CD4-positive, alpha-beta T cell treated with Interleukin-21 for 1 hour (primary cell): ENCODE measurements at places on chromosomes 4 and X.

GRCh38 chr4:1746265-1746691 is 25.0 kb downstream of the TACC3 start:
- peak; percentile 78 for DNase-seq

GRCh38 chr4:2059726-2060602 is 837 bp downstream of the NAT8L start:
- no peak for DNase-seq

DNA sequence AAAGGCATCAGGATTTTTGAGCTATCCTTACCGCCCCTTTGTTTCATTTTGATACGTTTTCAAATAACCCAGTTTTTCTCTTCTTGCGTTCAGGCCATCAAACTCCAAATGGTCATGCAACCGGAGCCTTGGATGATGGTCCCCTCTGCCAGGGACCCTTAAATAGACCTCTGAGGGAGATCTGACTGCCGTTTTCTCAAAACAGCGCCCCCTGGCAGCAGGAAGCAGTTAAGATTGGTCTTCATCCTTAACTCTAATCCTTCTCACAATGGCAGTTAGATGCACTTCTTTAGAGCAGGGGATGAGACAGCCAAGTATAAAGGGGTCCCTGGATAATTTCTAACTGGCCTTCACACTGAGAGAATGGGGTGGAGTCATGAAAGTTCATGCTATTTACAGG is 525.0 kb upstream of the SPANXN1 start:
- DNase-seq = no peak

GRCh38 chrX:155179346-155179997 is 36.8 kb upstream of the VBP1 start:
- DNase-seq = no peak

DNA sequence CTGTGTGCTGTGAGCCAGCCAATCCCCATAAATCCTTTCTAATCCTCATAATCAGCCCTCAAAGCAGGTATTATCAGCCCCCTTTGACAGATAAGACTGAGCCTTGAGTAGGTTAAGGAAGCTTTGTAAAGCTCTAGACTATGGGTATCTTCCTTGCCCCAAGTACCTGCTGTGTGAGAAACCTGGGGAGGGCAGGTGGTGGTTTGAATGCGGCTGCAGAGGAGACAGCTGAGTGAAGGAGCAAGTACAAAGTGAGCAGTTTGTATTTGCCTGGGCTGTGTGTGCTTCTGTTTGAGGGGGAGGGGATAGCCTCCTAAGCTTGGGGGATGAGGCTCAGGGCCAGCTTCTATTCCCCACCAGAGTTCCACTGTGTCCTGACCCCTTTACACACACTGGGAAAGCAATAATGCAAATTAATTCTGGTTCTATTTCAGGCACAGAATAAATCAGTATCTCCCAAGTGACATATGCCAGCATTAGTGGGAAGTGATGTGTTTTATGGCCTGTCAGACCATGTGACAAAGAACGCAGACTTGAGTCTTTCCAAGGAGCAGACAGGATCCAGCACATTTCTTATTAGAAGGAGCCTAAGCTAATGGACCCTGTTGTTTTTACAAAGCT is 63.5 kb downstream of the EVC start:
- no peak for DNase-seq

- DNase-seq = no peak
Measured at GRCh38 chr4:43855283-43855682, 593.3 kb downstream of the KCTD8 start.

DNA sequence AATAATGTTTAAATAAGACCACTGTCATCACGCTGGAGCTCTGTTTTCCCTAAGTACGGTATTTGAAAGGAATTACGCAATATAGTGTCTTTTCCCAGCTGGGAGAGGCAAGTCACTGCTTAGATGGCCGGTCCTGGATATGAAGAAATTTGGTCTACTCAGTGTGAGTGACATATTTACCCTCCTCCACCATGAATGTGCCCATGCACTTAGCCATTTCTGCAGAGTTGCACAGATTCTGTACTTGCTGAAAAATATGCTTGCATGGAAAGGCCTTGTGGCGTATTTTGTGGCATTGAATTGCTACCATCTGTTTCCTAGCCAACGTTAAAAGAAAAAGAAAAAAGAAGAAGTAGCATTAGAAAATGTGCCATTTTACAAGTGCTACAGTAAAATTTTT is 73.1 kb downstream of the ADGRL3 start:
- no peak for DNase-seq

DNA sequence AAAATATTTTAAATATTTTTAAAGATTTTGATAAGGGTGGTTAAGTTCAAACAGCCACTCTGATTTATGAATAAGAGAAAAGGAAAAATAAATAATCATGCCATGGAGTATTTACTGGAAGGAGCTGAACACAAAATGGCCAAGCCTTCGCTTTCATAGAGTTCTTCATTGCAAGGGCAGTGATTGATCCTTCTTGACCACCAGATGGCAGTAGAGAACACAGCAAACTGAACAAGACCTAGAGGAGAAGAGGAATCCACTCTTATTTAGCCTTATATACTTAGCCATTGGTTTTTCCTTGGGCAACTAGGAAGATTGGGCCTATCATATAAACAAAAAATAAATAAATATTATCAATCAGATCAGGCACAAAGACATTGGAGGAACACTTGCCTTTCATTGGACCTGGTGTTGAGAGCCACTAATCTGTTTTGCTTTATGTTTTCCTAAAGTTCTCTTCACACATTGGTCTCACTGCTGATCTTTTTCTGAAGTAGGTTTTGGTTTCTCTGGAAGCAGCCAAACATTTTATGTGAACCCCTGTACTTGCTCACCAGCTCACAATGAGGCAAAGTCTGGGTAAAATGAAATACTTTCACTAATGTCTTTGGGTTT is 58.1 kb upstream of the PARM1 start:
- DNase-seq = peak; percentile 56

GRCh38 chr4:77172336-77172735 is 15.3 kb downstream of the CCNG2 start:
- no peak for DNase-seq

GRCh38 chr4:26124753-26125321 is 196.0 kb upstream of the RBPJ start:
- no peak for DNase-seq

DNA sequence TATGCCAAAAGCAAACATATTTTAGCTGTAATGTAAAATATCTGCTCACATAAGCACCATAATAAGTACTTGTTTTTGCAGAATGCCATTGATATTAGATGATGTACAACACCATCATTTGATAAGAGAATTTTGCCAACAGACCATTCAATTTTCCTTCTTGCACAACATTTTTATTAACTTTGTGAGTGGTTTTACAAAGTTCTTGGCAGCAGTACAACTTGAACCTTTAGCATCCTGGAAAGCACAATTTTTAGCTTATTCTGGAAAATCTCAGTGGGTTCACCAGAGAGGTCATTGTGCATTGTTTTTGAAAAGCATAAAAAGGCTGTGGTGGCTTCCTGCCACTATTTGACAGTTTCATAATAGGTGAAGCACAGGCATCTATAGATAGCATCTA is 26.4 kb upstream of the REPS2 start:
- no peak for DNase-seq

GRCh38 chrX:12405306-12405705 is 267.0 kb downstream of the FRMPD4 start:
- no peak for DNase-seq

DNA sequence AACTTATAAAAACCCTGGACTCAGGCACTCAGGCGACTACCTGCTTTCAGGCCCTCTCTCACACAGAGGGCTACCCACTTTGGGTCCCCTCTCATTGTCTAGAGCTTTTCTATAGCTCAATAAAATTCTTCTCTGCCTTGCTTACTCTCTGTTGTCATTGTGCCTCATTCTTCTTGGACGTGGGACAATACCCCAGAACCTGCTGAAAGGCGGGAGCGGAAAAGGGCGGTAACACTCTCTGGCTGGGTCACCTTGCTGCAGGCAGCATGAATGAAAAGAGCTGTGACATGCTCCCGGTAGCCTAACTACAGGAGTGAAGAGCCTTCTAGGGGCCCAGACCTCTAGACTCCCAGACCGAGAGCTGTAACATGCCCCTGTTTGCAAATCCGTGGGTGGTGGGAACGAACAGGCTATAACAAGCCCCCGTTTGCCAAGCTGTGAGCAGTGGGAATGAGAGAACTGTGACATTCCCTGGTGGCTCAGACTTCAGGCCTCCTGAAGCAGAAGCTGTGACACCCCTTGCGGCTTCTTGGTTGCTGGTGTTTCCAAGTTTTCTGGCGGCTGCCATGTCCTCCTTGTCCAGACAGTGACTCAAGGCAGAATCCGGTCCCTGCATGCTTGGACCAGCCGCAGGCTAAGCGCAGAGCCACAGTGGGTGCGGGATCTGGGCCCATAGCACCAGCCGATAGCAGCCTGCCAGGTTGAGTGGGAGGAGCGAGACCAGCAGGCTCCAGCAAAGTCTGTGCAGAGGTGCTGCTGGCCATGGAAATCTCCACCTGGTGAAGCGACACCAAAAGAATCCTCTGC is 684.6 kb downstream of the ARAP2 start:
- DNase-seq = no peak

DNA sequence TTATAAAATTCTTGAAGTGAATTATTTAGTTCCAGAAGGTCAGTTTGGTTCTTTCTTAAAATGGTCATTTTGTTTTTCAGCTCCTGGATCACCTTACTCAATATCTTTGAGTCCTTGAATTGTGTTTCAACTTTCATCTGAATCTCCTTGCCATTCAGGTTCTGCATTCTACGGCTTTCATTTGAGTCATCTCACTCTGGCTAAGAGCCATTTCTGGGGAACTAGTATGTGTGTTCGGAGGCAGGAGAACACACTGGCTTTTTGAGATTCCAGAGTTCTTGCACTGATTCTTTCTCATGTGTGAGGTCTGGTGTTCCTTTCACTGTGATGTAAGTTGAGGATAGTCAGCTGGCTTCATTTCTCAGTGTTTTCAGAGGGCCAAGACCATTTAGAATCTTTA is 708.4 kb upstream of the FRG1 start:
- no peak for DNase-seq

DNA sequence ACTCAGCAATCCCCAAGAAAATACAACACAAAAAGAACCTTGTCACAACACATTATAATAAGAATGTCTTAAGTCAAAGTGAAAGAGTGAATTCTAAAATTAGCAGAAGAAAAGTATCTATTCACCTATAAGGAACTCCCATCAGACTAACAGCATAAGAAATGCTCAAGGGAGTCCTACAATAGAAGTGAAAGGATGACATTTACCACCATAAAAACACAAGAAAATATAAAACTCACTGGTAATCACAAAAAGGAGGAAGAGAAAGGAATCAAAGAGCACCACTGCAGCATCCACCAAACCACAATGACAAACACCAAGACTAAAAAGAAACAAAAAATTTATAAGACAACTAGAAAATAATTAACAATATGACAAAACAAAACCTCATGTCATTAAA is 257.0 kb upstream of the AGTR2 start:
- DNase-seq = no peak

- DNase-seq = no peak
Measured at GRCh38 chr4:161336016-161336530, 827.7 kb downstream of the FSTL5 start.

DNA sequence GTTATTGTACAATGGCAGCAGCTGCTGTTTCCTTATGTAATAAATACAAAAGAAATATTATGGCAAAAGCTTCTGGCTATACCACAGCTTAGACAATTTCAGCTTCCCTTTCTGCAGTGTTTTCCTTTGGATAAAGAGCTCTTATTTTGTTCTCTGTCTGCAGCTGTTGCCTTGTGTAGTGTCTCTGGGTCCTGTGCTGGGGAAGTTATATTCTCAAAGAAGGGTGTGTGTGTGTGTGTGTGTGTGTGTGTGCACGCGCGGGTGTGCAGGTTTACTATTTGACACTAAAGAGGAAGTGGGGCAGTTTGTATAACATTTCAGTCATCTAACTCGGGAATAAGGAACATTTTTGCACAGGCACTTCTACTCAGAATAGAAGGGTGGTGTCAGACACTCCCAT is 83.6 kb downstream of the REPS2 start:
- no peak for DNase-seq

GRCh38 chr4:145066063-145066501 is 31.9 kb downstream of the ANAPC10 start:
- no peak for DNase-seq

DNA sequence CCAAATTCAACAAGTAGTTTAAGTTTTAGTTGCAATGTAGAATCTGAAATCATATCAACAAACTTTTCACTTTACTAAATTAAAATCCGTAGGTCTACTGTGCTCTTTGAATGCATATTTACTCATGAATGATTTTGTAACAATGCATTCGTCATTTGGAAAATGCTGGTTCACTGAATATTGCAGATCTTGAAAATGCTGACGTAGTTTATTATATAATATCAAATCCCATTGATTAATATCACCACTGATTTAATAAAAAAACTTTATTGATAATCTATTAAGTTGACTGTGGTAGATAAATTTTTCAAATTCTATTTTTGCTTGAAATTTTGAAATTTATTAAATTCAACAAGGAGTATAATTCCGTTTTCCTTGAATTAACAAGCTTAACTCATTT is 540.0 kb downstream of the GRID2 start:
- DNase-seq = no peak

DNA sequence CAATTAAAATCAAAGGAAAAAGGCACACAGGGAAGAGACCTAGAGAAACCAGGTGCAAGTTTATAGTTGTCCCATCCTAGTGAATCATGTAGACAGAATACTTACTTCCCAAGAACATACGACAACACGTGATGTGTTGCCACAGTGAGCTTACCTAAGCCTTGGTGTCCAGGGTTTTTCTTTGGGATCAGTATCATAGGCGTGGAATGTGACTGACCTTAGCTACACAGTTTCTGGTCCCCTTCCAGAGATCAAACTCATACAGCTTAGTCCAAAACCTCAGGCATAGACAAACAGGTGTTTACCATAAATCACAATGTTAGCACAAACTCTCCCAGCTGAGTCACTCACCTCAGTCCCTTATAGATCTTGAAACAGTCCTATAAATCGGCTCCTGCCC is 17.7 kb downstream of the SLC25A31 start:
- no peak for DNase-seq

GRCh38 chr4:16045687-16046086 is 38.1 kb downstream of the PROM1 start:
- no peak for DNase-seq

DNA sequence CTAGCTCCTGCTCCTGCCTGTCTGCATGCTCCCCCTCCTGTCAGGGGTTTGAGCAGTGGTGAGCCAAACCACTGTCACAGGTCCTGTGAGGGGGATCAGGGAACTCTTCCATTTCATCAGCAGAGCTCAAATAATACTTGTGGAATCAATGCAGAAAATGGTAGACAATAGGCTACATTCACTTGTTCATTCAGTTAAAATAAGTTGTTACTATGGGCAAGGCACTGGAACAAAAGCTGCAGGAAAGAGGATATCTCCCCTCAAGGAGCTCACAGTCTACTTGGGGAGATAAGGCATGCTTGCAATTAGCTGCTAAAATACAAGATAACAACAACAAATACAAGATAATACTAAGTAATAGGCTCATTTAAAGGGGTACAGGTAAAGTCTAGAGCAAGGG is 117.1 kb downstream of the GPC3 start:
- no peak for DNase-seq

GRCh38 chrX:154967603-154968002 is 54.9 kb downstream of the F8 start:
- no peak for DNase-seq

- peak; percentile 88 for DNase-seq
Measured at GRCh38 chrX:47380268-47380667, 9.9 kb downstream of the ZNF157 start.

- DNase-seq = no peak
Measured at GRCh38 chr4:186755550-186756519, 32.2 kb upstream of the FAT1 start.
